ENCODE measurements at places on chromosomes 7 and 10.

- peak; percentile 25 for DNase-seq
Measured at GRCh38 chr10:52779541-52780390, 7.2 kb upstream of the MBL2 start.

DNA sequence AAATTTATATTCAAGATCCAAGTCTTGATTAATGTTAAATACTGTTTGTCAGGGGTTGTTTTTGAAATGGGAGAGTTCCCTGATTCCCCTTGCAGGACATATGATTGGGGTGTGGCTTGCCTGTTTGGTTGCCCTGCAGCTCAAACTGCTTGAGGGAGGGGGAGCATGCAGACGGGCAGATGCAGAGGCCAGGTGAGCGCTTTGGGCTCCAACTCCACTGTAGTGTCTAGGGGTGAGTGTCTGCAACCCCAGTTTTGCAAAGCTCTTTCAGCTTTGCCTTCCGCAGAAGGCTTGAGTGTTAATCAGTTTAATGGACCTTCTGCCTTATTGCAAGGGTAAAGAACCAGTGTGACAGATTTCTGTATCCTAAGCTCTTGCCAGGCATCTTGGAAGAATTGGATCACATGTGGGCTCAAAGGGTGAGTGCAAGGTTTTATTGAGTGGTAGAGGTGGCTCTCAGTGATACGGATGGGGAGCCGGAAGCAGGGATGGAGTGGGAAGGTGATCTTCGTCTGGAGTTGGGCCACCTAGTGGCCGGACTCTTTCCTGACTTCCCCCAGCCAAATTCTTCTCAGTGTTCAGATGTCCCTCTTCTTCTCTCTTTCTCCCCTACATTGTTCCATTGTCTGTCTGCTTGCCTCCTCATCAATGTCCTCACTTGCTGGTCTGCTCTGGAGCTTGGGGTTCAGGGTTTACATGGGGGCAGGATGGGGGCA lies 479.7 kb downstream of the ATRNL1 start:
- DNase-seq: no peak

DNA sequence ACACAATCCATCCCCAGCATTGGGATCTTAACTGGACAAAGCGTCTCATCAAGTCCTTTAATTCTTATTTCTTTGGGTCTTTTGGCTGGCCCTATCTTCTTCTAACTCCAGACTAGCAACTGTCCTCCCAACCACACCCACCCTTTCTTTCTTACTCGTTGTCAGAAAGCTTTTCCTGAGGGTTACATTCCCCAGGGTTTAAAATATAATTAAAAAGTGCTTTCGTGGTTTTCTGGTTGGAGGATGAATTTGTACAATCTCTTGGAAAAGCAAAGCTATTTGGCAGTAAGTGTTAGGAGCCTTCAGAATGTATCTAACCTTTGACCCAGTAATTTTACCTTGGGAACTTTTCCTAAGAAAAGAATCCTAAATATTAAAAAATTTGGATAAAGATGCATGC lies 10.4 kb upstream of the ITGB8 start:
- no peak for DNase-seq

GRCh38 chr10:1648648-1649047 lies 88.7 kb downstream of the ADARB2 start:
- DNase-seq: no peak

- no peak for DNase-seq
Measured at GRCh38 chr7:107233-107632, 85.1 kb upstream of the FAM20C start.

- no peak for DNase-seq
Measured at GRCh38 chr10:1210667-1211066, 154.5 kb downstream of the WDR37 start.

DNA sequence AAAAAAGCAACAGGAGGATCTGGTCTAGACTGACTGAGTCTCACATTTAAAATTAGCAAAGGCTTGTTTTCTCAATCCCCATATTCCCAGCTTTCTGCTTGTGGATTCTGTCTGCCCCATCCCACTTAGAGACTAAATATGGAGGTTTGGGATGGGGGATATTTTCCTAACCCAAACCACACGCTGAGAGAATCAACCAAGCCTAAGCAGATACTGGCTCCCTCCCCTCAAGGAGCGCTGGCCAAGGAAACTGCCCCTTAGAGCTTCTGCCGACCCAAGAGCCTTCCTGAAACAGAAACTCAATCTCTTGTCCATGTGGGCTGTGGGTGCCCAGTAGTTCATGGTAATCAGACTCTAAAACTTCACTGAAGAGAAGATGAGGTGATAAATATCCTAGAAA lies 3.9 kb downstream of the FFAR4 start:
- no peak for DNase-seq

GRCh38 chr7:151349507-151349853 lies 7.9 kb downstream of the NUB1 start:
- DNase-seq: no peak
